ENCODE measurements at places on chromosomes 7 and 10.

DNA sequence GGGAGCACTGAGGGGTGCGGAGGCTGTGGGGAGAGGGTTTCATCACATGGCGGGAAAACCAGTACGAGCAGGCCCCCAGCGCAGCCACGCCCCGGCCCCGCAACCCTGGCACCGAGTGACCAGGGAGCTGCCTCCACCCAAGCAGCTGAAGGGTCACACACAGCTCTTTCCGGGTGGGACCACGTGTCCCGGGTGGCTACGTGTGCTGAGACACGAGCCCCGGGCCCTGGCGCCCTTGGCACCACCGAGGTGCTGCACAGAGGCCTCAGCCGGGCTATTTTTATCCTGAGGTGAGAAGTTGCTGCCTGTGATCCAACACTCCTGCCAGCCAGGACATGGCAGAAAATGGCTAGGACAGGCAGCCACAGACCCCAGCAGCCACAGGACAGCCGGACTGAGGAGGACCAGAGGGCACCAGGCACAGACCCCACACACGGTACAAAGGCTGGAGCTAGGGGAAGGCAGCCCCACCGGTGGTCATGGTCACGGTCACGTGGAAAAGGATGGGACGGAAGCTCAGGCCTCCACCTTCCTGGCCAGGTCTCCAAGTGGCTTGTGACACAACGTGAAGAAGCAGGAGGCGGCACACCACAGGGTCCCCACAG is 223.7 kb downstream of the MAD1L1 start:
- DNase-seq: no peak

GRCh38 chr10:106980495-106981451 is 183.7 kb downstream of the SORCS1 start:
- DNase-seq: no peak

DNA sequence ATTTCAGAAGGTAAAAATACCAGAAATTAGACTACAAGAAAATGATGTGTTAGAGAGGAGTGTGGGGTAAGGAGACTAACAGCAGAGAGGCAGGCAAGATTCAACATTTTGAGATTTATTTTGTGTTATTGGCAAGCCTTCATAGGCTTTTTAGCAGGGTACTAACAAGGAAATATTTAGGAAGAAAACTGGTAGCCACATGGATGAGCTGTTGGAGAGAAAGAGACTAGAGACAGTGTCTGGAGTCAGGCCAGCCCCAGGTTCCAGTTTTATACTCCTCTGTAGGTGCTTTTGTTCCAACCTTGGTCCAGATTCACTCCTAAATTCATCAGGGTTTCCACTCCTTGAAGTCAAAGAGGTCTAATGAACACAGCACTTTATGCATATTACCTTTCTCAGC is 41.1 kb downstream of the GPRIN2 start:
- no peak for DNase-seq

GRCh38 chr10:28020080-28020860 is 21.4 kb upstream of the ODAD2 start:
- no peak for DNase-seq

DNA sequence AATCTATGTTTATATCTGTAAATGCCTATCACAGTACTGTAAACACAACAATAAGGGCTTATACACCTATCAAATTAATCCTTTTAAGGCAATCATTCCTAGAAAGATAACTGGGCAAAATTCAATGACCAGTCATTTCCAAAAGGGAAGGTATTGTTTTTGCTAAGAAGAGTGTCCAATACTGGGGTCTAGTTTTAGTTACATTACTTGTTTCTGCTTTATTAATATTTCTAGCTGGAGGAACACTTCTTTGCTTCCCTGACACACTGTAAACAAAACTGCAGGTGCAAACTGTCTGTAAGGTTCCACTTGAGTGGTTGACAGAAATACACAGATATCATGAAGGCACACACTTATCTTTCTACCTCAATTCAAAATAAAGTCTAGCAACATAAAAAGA is 84.2 kb upstream of the FAM133B start:
- DNase-seq: no peak

DNA sequence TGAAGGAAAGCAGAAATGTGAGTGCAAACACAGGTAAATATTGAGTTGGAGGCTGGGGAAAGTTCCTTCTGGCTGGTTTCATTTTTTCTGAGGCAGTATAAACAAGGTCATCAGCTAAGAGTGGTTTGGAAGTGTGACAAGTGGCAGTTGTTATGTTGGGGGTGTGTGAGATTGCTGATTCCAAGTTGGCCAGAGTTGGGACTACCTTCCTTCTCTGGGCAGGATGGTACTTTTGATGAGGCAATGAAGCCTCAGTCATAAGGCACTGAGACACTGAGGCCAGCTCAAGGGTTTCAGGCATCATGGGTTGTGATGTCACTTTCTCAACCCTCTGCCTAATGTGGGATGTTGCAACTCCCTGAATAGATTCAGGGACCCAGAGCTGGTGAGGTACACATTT is 8.2 kb upstream of the PTTG1IP2 start:
- DNase-seq: no peak

DNA sequence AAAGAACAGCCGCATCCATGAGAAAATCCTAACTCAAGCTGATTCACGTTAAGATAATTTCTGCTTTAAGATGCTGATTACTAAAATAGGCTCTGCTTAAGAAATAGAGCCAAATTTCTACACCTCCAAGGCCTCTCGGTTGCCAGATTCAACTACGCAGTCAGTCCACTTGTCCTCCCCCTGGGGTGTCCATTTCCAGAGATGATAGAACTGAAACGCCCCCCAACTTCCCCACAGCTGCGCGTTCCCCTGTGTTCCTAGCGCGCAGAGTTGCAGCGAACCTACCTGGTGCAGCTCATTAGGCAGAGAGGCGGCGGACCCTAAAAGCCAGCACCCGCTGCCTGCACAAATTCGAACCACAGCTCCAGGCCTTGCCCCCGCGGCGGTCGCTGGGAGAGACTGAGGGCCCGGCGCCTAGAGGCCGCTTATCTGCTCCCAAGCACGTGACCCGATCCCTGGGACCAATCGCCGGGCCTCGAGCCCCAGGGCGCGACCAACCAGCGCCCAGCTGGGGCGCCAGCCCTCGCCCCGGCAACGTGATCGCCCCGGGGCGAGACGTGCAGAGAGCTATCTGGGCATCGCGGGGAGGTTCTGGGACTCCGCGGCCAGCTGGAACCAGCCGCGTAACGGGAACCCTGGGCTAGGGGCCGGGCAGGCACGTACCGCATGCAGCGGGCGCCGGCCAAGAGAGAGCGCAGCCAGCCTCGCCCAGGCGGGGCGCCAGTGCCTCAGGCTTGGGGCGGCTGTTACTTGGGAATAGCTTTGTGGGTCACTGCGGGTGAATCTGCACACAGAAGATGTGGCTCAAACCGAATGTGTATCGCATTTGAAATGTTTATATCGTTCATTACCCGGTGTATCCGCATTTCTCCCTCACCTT is at the start of gene PPP1R3C:
Gene PPP1R3C, minus strand, starts transcription at position 401 of the 880 bp plus-strand sequence. Its CDS starts 102 bp downstream, at position 299.
- DNase-seq: peak; percentile 91

- no peak for DNase-seq
Measured at GRCh38 chr10:119112056-119112455, 8.1 kb downstream of the DENND10 start.

Measured in hippocampal formation (tissue), 2 donors.